ENCODE measurements at places on chromosomes 12 and 14.

- DNase-seq, result peak; percentile 86
These were observed 48.7 kb upstream of the LALBA start for GRCh38 chr12:48618541-48618940.

DNA sequence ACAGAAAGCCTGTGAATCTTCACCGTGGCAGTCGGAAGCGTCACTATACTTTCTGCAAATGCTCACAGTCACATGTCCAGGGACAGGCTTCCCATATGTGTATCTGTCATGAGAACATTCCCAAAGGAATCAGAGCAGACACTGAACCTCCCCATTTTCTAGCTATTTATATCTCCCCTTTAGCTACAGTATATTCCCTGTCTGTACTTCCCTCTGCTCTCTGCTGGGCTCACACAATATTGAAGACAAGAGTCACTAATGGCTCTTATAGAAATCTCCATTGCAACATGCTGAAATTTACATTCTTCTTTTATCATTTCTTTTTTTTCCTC, 8.2 kb downstream of the A2M start:
- no peak for DNase-seq

DNA sequence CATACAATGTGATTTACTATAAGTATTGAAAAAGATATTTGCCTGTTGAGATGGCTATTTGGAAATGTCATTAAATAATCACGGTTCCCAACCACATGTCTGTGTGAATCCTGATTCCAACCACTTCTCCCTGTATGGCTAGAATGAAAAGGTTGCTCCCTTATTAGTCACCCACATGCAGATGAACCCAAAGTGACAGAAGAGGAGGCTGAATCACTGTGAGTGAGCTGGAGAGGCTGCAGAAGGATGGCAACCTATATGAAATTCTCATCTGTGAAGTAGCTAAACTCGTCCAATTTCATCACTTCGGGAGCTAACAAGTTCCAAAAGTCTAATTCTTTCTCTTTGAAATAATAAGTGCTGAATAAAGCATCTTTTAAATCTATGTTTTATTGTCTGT, 300.5 kb downstream of the PRKD1 start:
- no peak for DNase-seq

DNA sequence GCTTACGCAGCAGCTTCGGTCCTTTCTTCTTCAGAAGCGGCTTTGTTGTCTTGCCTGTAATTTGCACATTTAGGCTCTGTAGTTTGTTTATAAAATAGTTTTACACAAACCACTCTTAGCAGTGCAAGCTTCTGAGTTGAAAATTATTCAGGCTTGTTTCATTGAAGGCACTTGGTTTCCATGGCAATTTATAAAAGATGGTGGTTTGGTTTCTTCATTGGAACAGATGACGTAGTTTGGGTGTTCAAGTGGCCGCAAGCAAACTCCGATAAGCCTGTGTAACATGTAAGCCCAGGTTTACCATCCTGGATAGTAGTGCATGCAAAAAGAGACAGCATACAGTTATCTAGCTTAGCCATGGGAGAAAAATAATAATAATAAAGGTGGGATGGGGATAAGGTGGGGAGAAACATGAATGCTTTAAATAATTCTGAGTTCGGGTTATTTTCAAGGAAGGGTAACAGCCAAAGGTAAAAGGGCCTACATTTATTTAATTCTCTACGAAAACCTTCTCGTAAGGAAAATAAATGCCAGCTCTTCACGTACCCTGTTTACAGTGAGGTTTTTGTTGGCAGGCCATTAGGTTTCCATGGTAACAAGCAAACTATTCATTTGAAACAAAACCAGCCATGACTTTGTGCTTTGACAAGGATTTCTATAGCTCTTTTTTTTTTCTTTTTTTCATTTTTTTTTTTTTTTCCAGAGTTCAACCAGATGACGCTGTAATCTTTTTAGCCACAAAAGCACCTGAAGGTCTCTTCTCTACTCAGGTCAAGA, 189.6 kb upstream of the RPL10L start:
- DNase-seq, result no peak

- DNase-seq, result no peak
These were observed 33.3 kb downstream of the DHRS2 start for GRCh38 chr14:23669441-23669840.

DNA sequence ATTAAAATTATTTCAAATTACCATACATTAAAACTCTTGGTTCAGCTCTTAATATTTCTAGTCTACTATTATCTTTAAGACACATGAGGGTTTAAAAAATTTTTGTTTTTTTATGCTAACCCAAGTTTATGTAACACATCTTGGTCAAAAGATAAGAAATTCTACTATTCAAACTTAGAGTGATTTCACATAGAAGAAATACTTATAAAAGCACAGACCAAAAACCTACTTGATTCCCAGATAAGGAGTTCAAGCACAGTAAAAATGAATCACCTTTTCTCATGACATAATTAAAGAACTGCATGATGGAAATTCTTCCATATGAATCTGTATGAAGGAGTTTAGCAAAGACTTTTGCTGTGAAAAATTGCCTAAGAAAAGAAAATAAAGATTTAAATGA, 13.9 kb downstream of the PPP2R3C start:
- DNase-seq, result no peak

- no peak for DNase-seq
These were observed 137.2 kb upstream of the PLEKHA5 start for GRCh38 chr12:18992336-18992735.

DNA sequence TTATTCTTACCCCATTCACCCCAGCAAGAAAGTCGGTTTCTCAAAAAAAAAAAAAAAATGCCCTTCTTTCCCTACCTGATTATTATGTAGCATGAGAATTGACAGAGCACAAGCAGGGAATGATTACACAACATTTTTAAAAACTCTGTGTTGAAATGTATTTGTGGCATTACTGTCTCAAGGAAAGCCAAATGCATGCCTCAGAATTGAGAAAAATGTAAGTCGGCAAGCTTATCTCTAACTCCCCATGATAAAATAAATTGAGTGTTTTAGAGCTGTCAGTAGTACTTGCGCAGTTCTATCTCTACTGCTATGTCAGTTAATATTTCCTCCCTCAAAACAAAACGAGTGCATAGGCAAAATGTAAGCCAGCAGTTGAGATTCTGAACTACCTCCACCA, 25.7 kb downstream of the ANO4 start:
- DNase-seq, result no peak

GRCh38 chr14:76257842-76258397, 106.2 kb downstream of the GPATCH2L start:
- DNase-seq, result no peak

GRCh38 chr12:19215115-19215514, 85.6 kb downstream of the PLEKHA5 start:
- no peak for DNase-seq

- no peak for DNase-seq
These were observed 85.3 kb upstream of the PARP11 start for GRCh38 chr12:3958534-3958933.

DNA sequence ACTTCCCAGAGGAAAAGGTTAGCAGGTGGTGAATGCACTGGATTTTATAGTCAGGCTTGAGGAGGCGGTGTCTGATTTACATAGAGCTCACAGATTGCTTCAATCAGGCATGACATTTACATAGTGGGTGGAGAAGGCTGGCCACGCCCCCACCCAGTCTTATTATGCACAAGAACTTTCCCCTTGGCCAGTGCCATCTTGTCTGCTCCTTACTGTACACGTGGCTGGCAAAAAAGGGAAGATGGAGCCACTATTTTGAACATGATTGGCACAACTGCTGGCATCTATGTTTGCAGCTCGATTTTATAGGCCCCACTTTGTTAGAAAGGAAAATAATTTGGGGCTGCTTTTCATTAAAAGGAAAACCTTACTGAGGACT, 10.9 kb upstream of the LGMN start:
- peak; percentile 30 for DNase-seq

DNA sequence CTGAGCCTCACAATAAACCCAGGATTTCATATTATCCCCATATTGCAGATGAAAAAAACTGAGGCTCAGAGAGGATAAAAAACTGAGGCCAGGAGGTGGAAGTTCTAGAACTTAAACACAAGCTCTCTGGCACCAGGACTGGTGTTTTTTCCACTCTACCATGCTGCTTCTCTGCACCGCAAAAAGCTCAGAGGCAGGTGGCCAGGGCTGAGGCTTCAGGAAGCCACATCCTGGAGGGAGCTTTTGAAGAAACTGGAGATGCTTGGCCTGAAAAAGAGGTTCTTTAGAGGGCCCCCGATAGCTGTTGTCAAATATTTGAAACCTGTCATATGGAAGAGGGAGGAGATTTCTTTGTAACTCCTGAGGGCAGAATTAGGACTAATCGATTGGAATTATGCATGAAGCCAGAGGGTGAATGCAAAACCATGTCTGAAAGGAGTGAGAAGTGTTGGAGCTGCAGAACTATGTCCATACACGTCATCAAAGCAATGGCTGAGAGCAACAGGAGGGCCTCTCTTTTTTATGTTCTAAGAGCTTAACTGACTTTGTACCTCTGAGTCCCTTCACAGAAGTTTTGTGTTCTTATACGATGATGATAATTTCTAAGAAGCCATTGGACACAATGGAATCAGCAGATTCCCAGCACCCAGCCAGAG, 448.6 kb downstream of the FUT8 start:
- DNase-seq, result no peak

GRCh38 chr14:97336179-97336578, 539.0 kb downstream of the VRK1 start:
- DNase-seq, result no peak

GRCh38 chr12:19972325-19973288, 395.7 kb upstream of the PDE3A start:
- no peak for DNase-seq

DNA sequence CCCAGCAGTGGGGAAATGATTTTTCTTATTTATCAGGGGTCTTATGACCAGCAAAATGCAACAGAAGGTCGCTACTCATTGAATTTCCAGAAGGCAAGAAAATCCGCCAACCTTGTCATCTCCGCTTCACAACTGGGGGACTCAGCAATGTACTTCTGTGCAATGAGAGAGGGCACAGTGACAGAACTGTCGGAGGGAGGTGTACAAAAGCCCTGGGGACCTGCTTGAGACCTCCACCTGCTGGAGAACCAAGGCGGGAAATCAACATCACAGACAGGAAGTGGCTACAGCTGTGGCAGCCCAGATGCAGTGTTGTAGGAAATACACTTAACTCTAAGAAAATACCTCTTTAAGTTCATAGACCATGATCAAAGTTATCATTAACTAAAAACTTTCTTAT, 250.9 kb upstream of the OR4E1 start:
- peak; percentile 60 for DNase-seq

- no peak for DNase-seq
These were observed 132.5 kb downstream of the LLPH start for GRCh38 chr12:65998031-65998430.

DNA sequence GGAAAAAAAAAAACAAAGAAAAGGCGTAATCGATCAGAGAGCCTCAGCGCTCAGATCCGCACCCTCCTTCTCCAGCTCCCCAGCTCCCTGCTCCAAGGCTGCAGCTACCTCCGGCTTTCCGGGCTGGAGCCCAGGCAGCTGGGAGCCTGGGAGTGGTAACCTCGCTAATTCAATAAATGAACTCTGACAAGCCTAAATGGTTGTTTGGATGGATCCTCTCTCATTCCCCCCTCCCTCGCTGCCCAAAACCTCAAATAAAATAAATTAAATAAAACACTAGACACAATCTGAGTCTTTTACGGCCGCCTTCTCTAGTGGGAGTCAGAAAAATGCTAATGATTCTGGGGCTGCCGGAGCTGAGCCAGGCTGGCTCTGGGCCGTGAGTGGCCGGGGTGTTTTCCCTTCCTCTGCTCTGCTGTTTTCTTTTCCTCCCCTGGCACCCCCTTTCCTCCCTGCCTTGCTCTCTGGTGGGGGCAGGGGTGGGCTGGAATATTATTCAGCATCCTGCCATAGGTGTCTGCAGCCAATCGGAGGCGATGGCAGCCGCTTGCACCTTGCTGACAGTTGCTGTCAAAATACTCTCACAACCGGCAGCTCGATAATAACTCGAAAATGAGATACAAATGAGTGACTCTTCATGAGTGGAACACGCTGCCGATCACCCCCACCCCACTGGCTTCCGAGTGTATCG, 76.1 kb downstream of the RBM19 start:
- no peak for DNase-seq

GRCh38 chr12:15842108-15842507, 40.1 kb upstream of the STRAP start:
- DNase-seq, result peak; percentile 12

- DNase-seq, result peak; percentile 41
These were observed 530 bp downstream of the APAF1 start for GRCh38 chr12:98645572-98646067.

- no peak for DNase-seq
These were observed 7.2 kb upstream of the CCDC197 start for GRCh38 chr14:93989939-93990338.

DNA sequence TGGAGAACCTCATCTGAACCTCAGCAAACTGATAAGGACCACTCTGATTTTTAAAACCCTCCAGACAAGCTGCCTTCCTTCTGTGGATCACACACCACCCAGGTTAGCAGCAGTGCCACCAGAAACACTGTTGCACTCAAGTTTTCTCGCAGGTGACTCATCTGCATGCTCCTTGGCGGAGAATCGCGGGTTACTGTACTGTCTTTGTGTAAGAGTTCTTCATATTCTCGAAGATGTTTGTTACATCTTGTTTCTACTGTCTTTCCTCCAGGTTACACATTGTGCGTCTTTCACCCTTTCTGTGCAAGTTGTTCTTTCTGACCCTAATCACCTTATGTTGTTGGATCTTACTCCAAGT, 331.2 kb downstream of the CACNA1C start:
- DNase-seq, result no peak
